Osteocyte (in vitro differentiated cells): ENCODE measurements at places on chromosomes 12 and 14. TPM values are rescaled to one million over a fixed set of nuclear protein-coding genes. Genes with fewer than 3 reads are reported as not detected.

- no peak for DNase-seq
- H3K27me3 ChIP-seq = peaks cover 25% of the 10 kb centered on the region
- H3K4me3 ChIP-seq = no peak overlapping the region
These were observed 4.6 kb downstream of the DTX1 start for GRCh38 chr12:113061061-113061694.

DNA sequence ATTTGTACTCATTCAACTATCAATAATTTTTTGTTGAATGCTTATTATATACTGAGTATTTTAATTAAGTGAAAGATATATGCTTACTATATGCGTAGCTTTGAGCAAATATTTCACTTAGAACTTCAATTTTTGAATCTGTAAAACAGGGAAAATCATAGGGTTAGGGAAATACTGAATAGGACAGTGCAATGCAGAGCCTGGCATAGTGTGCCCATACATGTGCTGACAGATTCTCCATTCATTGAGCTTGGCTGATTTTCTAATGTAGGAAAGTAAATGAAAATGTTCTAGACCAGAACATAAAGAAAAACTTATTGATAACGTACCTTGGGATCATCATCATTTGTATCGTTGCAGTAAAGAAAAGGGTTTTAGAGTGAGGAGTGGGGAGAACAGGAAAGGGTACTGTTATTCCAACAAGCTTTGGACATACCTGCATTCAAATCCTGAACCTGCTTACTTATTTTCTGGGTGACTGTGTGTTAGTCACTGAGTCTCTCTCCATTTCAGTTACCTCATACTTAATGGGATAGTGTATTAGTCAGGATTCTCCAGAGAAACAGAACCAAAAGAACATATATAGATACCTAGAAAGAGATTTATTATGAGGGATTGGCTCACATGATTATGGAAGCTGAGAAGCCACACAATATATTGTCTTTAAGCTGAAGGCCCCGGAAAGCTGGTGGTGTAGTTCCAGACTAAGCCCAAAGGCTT, 436.4 kb downstream of the ADAMTS20 start:
- no peaks in the 10 kb centered on the region for H3K27me3 ChIP-seq
- no peaks in the 10 kb centered on the region for H3K36me3 ChIP-seq
- peaks cover 13% of the 10 kb centered on the region for H3K4me1 ChIP-seq
- no peak overlapping the region for H3K4me3 ChIP-seq
- no peak overlapping the region for H3K27ac ChIP-seq

The TRHDE gene
- total RNA-seq = 0.21 and 0.64 TPM in 2 replicates

The MMP17 gene
- 1.7 and 2.9 TPM in 2 replicates for total RNA-seq

DNA sequence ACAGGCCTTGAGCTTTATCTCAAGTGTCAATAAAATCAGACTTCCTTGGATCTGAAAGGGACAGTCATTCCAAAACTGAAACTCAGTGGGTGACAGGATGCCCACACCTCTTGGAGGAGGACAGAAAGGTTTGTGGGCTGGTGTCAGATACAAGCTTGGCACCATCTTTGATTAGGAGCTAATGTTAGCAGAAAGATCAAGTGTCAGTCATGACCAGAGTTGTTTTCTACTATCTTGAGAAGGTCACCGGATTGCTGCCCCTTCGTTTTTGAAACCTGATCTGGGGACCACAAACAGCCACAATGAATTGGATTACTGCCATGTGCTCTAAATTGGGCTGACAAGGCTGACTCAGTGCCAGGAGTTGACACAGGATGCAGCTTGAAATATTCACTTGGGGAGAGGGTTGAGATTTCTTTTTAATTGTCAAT, 88.3 kb downstream of the OTOGL start:
- H3K4me3 ChIP-seq = no peak overlapping the region
- H3K4me1 ChIP-seq = peaks cover 35% of the 10 kb centered on the region
- no peak overlapping the region for H3K27ac ChIP-seq
- no peaks in the 10 kb centered on the region for H3K27me3 ChIP-seq
- H3K36me3 ChIP-seq = no peaks in the 10 kb centered on the region

The ARMH4 gene
- 13.9 and 16.7 TPM in 2 replicates for total RNA-seq

DNA sequence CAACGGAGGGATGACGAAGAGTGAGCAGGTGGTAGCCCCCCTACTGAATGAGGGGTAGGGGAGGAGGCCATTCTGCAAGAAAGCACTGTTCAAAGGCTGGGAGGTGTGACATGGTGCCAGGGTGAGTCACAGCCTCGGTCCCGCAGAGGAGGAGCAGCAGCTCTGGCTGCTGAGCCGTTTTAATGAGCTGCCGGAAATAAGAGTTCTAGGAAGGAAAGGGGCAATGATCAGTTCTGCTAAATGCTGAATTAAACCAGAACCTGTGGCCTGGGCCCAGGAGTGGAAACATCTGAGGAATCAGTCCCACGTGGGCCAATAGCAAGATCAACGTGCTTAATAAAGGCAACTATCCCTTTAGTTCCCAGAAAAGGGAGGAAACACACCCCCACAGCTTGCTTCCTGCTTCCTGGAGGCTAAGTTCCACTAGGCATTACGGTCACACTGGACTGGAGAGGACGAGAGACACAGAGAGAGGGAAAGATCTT, 3.6 kb downstream of the ABCD4 start:
- peaks cover 23% of the 10 kb centered on the region for H3K36me3 ChIP-seq
- no peak for DNase-seq
- H3K4me1 ChIP-seq = peaks cover 19% of the 10 kb centered on the region
- no peak overlapping the region for H3K27ac ChIP-seq
- H3K27me3 ChIP-seq = no peaks in the 10 kb centered on the region

The PCED1B gene
- total RNA-seq = 1.6 and 2.5 TPM in 2 replicates
